ENCODE measurements at places on chromosomes 2 and 18.

GRCh38 chr2:25115902-25116301 lies 52.5 kb downstream of the POMC start:
- no peak for DNase-seq

GRCh38 chr2:196971574-196972279 lies 45.2 kb upstream of the PGAP1 start:
- no peak for DNase-seq

GRCh38 chr2:133331436-133331835 lies 236.8 kb downstream of the NCKAP5 start:
- no peak for DNase-seq

DNA sequence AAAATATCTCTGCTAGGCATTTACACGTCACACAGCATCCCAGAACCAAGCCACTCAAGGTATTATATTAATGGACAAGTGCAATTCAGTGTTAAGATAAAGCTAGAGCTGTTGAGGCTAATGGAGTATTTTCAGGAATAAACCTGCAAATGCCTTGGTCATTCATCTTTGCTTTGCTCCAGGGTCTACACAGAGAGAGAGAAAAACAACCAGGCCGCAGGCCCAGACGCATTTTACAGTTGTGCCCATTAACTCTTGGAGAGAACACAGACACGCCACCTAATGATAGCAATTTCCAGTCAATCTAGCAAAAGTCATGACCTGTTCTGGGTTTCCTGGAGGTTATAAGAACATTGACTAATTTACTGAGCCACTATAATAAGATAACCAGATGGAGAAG lies 829.3 kb downstream of the LRRTM4 start:
- DNase-seq = no peak

DNA sequence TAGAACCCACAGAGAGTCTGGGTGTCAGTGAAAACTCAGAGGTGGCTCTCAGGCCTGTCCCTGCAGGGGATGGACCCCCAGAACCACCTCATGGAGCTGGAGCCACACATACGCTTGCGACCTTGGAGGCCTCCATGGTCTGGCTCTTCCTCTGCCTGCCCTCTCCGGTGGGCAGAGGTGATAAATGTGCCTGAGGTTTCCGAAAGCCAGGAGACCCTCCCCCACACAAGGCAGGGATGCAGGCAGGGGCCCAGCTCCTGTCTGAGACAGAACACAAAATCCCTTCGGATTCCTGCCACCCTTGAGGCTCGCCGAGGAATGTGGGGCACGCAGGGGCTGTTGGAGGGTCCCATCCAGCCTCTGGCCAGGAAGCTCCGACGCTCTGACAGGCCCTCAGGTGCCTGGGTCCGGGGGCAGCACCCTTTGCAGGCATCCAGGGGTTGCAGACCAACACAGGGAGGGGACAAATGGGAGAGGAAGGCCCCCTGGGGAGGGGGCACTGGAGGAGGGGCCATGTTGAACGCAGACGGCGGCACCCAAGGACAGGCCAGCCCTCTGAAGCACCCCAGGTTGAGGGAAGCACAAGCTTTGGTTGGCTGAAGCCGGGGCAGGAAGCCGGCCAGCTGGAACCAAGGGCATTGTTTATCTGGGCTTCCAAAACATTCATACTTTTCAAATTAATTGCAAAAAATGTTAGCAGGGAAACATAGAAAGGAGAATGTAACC lies 4.1 kb upstream of the SNED1 start:
- peak; percentile 13 for DNase-seq

- no peak for DNase-seq
Observed at GRCh38 chr2:21438949-21439348, 315.2 kb downstream of the TDRD15 start.

- DNase-seq = no peak
Observed at GRCh38 chr18:62549755-62550154, 26.9 kb downstream of the ZCCHC2 start.

DNA sequence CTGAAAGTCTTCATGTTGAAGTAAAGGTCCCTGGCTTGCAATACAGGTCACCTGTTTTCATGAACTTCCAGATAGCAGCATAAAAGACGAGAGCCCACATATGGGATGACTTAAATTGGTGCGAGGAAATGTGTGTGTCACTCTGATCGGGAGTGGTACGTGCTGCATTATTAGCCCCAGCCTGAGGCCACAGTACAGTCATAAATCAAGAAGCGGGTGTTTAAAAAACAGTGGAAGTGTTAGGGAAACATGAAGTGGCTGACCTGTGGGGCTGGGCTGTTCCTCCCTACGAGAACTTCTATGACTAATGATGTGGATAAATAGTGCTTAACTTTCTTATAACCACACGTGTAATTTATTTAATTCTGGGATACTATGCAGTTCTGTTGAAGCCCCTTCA lies 24.4 kb downstream of the RDH14 start:
- DNase-seq = no peak

- DNase-seq = no peak
Observed at GRCh38 chr2:215554689-215555498, 119.0 kb upstream of the FN1 start.

- DNase-seq = no peak
Observed at GRCh38 chr2:6355886-6356761, 509.6 kb downstream of the CMPK2 start.

- DNase-seq = no peak
Observed at GRCh38 chr2:240810199-240810598, 9.8 kb downstream of the KIF1A start.

GRCh38 chr18:32918692-32919250 lies 145.9 kb upstream of the KLHL14 start:
- DNase-seq = no peak

DNA sequence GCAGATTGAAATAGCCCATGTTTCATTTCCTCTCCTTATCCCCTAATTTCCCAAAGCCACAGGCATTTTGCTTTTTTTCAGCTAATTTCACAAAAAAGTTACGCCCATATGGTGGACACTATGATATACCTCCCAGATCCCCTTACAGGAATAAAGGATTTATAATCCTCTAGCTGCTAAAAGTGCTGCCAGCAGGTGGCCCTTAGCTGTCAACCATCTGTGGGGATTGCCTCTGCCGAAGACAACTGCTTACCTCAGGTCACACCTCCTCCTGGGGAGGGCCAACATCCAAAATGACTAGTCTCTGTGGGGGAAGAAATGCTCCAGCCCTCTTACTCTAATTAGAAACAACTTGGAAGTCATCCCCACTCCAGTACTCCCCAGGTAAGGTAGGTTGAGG lies 61.0 kb upstream of the EPB41L3 start:
- no peak for DNase-seq

DNA sequence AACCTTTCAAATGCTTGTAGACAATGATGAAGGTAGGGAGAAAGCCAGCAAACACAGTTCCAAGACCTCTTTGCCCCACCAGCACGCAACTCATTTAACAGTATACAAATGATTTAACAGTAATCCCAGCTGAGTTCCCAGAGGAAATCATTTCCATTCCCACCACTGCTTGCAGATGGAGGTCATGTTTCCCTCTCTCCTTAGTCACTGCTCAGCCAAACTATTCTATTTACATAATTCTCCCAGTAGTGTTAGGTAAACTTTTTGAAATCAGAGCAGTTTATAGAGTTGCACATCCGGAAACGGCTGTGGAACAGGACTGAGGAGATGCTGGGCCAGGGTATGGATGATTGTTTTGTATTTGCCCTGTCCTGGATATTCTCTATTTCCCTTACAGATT lies 328.5 kb downstream of the FIGN start:
- no peak for DNase-seq

DNA sequence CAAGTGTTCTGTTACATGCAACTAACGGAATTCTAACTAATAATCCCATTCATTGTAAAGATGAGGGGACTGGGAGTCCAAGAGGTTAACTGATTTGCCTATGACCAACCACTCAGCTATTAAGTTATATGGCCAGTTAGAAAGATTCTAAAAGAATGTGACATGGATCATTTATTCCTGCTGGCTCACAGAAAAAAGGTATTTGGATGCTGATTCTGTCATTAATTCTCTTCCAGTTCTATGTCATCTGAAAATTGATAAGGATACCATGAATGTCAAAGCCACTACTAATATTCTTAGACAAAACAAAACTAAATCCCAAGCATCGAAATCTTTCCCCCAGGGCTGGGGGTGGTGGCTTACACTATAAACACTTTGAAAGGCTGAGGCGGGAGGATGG lies 41.2 kb upstream of the GORASP2 start:
- DNase-seq = no peak

GRCh38 chr2:69767034-69767433 lies 25.1 kb downstream of the ANXA4 start:
- DNase-seq = no peak

- no peak for DNase-seq
Observed at GRCh38 chr2:25885933-25886332, 7.6 kb upstream of the ASXL2 start.

DNA sequence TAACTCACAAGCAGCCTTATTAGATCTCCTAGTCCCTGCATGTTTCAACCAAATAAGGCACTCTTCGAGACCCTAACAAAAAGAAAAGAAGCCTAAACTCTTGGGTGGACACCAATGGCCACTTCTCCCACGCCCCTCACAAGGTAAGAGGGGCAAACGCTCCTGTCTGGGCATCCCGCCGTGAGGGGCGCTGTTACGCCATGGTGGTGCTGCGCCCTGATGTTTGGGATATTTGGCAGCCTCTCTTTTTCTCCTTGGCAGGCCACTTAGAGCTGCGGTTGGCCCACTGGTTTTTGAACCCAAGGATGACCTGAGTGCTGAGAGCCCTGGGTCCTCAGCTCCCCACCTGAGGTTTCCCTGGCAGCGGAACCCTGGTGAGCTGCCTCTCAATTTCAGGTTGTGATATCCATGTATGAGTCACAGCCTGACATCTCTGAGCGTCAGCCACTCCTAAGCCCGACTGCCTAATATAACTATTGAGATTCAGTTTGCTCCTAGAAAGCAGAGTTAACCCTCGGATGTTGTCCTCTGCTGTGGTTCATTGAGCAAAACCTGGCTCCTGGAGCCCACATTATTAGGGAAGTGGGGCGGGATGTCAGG lies 103.3 kb downstream of the COL6A3 start:
- DNase-seq = no peak

GRCh38 chr2:140158259-140158658 lies 1378.1 kb upstream of the NXPH2 start:
- DNase-seq = no peak

GRCh38 chr2:219221957-219222518 lies 3.3 kb upstream of the ABCB6 start:
- DNase-seq = no peak

DNA sequence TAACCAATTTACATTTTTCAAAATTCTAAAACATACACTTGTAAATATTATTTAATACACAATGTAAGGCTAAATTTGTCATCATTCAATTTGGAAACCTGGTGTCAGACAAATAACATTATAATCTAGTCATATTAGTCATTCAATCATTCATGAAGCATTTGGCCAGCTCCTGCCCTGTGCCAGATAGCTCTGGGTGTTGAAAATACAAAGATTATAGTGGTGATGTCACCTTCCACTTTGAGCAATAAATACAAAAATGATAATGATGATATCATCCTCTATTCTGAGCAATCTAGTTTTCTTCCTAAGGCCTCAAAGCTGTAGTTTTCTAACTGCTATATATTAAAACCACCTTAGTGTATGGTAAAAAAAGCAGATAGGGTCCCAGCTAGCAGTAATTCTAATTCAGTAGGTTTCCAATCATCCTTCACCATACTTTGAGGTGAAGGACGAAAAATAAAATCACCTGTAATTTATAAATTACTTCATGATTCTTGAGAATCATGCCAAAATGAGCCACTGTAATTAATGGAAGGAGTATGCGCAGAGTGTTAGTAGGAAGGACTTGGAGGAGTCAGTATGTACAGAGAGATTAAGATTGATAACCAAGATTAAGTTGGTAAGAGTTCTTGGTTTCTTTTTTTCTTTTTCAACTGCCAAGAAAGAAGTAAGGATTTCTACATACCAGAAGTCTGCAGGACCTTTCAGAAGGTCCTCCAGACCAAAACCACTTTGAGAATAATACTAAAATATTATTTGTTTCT lies 23.2 kb downstream of the MEMO1 start:
- DNase-seq = no peak

GRCh38 chr2:121155502-121156056 lies 129.4 kb downstream of the TFCP2L1 start:
- no peak for DNase-seq

DNA sequence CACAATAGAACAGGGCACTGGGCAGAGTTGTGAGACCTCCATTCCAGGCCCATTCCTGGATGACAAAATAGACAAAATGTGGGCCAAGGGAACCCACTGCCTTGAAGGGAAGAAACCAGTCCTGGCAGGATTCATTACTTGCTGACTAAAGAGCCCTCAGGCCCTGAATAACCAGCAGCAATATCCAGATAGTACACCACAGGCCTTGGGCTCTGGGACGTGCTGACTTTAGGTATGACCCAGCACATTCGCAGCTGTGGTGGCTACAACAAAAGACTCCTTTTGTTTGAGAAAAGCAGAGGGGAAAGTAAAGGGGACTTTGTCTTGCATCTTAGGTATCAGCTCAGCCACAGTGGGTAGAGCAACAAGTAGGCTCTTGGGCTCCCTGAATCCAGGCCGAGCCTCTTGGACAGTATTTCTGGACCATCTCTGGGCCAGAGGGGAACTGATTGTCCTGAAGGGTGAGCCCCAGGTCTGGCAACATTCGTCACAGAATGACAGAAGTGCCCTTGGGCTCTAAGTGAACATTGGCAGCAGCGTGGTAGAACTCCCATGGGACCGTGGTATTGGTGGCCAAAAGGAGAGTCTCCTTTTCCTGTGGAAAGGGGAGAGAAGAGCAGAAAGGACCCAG lies 89.9 kb upstream of the CD226 start:
- no peak for DNase-seq

DNA sequence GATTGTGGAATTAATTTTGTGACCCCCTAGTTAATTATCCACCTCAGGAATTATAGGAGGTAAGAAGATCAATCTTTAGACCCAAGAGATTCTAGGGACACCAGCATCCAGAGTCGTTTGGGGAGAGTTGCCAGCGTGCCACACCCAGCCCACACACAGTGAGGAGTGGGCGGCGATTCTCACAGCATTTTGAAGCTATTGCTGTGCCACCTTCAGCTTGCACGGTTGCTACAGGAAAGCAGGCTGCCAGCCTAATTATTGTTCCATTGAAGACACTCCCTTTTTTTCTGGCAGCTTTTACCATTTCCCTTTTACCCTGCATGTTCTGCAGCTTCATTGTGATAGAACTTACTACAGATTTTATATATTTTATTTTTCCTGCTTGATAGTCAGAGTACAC lies 13.1 kb upstream of the MYL12A start:
- no peak for DNase-seq

DNA sequence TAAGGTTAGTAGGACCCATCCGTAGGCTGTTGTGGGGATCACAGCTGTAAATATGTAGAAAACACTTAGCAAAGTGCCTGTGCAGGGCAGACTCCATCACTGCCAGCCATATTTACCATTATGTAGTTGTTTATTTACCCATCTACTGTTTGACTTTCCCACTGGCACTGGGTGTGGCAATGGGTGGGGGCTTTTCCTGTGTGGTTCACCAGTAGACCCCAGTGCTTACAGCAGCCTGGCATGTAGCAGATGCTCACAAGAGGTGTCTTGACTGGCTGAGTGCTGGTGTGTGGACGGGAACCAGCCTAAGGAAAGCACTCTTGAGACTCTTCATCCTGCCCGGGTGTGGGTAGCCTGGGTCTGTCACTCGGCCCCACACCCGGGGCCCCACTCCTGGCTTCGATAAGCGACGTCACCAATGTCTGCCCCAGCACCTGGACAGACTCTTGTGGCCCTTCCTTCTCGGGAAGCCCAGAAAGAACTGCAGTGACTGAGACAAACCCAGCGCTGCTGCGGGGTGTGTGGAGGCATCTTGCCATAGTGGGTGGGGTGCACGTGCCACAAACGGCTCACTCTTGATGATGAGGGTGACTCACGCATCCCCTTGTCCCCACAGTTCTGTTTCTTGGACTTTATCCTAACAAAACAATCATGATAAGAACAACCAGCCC lies 78.3 kb downstream of the HDAC4 start:
- DNase-seq = no peak

- no peak for DNase-seq
Observed at GRCh38 chr18:37019157-37019827, 190.4 kb downstream of the KIAA1328 start.
